ENCODE measurements at places on chromosomes 16 and 17.

DNA sequence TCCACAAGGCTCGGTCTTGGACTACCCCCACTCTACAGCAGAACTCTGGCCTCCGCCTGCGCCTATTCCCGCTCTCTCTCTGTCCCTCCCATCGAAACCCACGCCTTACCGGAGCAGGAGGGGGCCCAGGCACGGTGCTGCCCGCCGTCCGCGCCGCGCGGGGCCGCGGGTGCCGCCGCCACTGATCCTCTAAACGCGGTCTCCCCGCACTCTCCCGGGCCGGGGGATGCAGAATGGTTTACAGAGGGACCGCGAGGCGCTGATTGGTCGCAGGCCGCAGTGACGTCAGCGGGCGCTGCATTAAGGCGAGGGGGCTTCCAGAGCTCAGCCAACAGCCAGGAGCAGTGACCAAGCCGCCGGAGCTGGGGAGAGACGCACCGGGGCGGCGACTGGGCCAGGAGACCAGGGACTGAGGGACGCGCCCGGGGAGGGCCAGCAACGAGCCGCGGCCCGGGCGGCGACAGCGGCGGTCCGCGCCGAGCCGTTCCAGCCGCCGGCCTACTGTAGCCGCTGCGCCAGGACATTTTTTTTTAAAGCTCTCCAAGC is 747 bp upstream of the LHX1 start:
- DNase-seq, result no peak

DNA sequence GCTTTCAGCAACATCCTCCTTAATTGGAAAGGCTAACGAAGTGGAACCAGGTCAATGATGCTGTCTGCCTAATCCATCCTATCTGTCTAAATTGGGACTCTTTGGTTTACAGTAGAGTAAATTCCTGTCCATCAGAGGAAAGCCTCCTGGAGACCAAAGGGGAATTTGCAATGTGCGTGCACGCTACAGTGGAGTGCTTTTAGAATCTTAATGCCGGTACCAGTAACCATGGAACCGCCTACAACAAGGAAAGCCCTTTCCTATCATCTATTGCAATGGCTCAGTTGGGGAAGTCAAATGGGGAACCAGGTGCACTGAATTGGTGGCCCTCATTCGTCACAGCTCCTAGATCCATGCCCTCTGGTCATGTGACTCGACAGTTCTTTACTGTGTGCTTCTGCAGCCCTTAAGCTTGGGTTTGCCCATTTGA is 110.1 kb downstream of the XYLT1 start:
- no peak for DNase-seq

- no peak for DNase-seq
Observed at GRCh38 chr17:79715098-79715942, 15.4 kb upstream of the ENPP7 start.

DNA sequence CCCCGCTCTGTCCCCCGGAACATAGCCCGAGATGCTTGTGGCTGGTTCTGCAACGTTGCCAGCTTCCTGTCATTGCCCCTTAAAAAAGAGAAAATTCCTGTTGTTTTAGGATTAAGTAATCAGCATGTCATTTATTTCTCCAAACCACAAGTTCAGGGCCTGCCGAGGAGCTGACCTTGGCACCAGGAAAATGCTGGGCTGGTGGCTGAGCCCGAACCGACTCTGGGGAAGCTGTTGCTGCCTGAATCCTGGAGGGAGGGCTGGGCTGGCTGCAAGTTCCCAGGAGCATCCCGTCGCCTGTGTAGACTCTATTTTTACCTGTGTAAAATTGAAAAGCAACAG is 130.9 kb upstream of the FOXF1 start:
- no peak for DNase-seq

- peak; percentile 99 for DNase-seq
Observed at GRCh38 chr17:57557834-57558681, 187.0 kb downstream of the CCDC182 start.

GRCh38 chr16:30350134-30350871 is 4.8 kb downstream of the CD2BP2 start:
- DNase-seq, result no peak

GRCh38 chr17:40517981-40518380 is 16.6 kb upstream of the TNS4 start:
- no peak for DNase-seq

DNA sequence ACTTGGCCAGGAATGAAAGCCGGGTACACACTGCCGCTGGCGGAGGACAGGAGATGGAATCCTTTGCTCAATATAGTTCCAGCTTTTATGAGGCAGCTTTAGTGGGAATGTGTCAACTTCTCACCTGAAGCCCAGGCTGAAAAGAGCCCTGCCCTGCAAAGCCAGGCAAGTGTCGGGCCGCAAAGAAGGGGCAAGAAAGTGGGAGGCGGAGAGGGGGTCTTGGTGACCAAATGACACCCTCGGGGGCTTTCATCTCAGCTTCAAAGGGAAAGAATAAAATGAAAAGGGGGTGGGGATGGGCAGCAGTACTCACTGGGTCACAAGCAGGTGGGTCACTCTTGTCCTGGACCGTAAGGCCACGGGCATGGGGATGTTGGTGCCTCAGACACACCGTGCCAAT is 62.9 kb downstream of the C16orf95 start:
- no peak for DNase-seq

GRCh38 chr17:72950242-72950931 is 142.1 kb downstream of the SLC39A11 start:
- no peak for DNase-seq

DNA sequence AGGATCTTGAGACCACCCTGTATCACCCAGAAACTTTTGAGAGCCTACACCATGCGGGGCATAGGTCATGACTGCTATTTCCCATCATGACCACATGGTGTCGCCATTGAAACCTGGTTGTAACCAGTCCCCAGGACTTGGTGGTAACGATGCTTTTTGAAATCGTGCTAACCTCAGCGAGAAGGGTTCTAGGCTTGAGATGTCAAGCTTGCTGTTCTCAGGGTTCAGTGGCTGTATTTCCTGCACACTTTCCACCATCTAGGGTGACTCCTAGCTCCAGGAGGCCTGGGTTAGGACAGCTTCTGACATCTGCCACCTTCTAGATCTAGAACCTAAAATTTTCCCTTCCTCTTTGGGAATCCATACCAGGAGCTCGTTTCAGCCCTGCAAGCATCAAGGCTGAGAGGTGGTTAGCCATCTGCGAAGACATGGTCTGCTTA is 13.0 kb upstream of the SPNS3 start:
- DNase-seq, result peak; percentile 31

- DNase-seq, result no peak
Observed at GRCh38 chr16:59543641-59544040, 809.5 kb upstream of the GOT2 start.

GRCh38 chr16:85312174-85312573 is 199.9 kb upstream of the CIBAR2 start:
- DNase-seq, result no peak

DNA sequence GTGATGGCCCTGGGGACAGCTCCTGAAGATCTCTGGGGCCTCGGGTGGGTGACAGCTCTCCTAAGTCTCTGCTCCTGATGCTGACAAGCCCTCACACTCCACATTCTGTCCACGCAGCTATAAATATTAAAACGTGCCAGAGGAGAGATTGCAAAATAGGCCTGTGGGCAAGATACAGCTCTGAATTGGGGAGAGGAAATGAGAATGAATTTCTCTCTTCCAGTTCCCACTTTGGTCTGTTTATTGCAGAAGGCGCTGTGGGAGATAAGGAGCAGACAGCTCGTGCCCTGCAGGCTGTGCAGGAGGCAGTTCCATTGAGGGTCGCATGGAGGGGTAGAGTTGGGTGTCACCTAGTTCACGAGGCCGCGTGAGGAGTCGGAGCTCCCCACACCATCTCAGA is 87.5 kb upstream of the SDK2 start:
- DNase-seq, result no peak

- DNase-seq, result peak; percentile 34
Observed at GRCh38 chr17:57666201-57666870, 78.8 kb downstream of the CCDC182 start.

DNA sequence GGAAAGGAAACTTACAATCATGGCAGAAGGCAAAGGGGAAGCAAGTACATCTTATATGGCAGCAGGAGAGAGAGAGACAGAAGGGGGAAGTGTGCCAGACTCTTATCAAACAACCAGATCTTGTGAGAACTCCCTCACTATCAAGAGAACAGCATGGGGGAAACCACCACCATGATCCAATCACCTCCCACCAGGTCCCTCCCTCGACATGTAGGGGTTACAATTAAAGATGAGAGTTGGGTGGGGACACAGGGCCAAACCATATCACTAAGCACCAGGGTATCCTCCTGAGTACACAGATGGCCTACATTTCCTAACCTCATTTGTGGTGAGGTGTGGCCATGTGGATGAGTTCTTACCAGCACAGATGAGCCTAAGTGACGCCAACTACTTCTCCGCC is 348.6 kb upstream of the ZFHX3 start:
- DNase-seq, result no peak

GRCh38 chr16:7339700-7340099 is 7.1 kb downstream of the RBFOX1 start:
- DNase-seq, result no peak

GRCh38 chr16:3243882-3244281 is 8.9 kb upstream of the ZNF200 start:
- no peak for DNase-seq

DNA sequence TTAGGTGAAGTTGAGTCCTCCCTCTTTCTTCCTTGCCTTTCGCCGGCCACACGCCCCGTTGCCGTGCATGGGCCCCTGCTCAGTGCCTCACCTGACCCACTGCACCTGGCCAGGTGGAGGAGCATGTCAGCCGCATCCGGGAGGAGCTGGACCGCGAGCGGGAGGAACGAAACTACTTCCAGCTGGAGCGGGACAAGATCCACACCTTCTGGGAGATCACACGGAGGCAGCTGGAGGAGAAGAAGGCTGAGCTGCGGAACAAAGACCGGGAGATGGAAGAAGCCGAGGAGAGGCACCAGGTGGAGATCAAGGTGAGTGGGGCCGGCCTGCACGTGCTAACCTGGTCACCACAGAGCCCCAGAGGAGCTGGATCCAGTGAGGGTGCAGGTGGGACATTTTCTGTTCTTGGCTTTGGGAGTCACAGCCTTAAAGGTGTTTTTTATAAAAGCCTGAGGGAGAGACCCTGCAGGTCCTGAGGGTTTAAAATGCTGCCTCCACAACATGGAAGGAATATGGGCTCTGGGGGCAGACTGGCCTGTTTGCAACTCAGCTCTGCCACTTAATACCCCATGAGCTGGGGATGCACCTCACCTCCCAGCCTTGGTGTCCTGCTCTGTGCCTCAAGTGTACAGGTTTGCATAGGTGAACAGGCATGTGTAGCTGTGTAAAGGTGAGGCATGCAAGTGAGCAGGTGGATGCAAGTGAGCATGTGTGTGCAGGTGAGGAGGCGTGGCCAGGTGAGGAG is 12.1 kb upstream of the DBNDD1 start:
- peak; percentile 23 for DNase-seq

DNA sequence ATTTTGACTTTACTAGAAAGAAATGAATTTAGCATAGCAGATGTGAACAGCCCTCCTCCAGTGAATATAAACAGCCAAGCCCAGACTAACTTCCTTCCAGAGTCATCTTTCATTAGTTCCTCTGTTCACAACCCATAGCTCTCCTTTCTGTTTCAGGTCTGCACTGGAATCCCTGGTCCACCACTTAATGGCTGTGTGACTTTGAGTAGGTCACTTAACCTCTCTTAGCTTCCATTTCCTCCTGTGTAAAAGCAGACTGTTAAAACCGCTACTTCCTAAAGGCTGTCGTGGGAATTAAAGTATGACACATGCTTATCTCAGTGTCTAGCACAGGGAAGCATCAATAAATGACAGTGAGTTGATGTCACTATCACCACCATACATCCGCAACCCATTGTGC is 7.5 kb downstream of the SLC6A4 start:
- DNase-seq, result no peak

- DNase-seq, result no peak
Observed at GRCh38 chr16:81987121-81987520, 24.1 kb downstream of the SDR42E1 start.

- no peak for DNase-seq
Observed at GRCh38 chr17:75476271-75476671, 19.8 kb downstream of the TMEM94 start.

DNA sequence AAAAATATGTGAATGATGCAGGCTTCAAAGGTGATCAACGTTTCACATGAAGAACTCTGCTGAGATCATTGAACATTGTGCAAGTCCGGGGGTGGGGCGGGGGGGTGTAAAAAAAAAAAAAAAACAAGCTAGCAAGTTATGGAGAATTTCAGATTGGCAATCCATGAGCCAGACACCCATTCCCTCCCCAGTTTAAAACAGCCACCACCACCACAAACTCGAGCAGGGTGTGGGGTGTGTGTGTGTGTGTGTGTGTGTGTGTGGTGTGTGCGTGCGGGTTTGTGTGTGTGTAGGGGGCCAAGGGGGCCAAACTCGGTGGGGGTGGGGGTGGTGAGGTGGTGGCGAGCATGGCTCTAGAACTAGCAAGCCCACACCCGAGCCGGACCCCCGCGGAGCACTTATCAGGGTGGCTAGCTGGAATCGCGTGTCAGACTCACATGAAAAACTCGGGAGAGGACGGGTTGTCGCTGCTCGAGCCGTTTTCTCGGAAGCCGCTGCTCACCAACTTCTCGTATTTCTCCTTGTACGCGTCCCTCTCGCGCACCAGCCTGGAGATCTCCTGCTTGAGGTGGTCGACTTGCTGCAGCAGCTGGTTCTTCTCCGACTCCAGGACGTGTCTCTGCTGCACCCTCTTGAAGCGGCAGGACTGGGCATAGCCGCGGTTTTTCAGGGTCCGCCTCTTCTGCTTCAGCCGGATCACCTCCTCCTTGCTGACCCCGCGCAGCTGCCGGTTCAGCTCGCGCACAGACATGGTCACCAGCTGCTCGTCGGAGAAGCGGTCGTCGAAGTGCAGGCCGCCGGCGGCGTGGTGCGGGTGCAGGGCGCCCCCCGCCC is 2.0 kb downstream of the MAF start:
- peak; percentile 73 for DNase-seq

GRCh38 chr16:88437367-88437964 is 15.6 kb upstream of the ZFPM1 start:
- no peak for DNase-seq

- no peak for DNase-seq
Observed at GRCh38 chr16:17817943-17818342, 347.2 kb upstream of the XYLT1 start.

DNA sequence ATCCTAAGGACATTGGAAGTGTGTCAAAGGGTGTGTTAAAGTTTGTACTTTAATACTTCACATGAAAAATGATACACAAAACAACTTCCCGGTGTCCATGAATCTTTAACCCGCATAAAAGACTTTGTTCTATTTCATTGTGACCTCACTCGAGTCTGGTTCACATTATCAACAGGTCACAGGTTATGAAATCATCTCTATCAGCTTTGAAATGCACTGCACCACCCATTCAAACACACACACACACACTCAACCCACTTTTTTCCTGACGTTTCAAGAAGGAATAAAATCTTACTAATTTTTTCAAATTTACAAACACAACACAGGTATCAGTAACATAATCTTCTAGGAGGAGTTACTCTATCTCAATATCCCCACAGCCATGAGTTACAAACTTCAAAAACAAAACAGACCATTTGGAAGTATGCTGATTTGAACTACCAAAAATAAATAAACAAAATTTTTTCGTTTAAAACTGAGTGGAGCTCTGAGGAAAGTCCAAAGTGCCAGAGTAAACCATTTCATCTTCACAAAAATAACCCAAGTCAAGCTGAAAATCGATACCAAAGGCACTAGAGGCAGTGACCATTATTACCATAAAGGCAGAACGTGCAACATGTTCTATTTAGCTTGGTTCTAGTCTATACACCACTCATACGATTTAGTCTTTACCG is 2.7 kb downstream of the ACOX1 start:
- DNase-seq, result no peak

GRCh38 chr17:44628243-44629188 is 27.8 kb upstream of the MEIOC start:
- no peak for DNase-seq

GRCh38 chr16:4529085-4530060 is 9.2 kb downstream of the CDIP1 start:
- DNase-seq, result peak; percentile 20
